NCI-H1417 treated with DMSO at 0.1 percent for 48 hours (cell line): ENCODE measurements at places on chromosomes 5 and 9.

GRCh38 chr5:88826646-88827585 is 56.1 kb downstream of the MEF2C start:
- DNase-seq = no peak

- no peak for DNase-seq
Observed at GRCh38 chr9:18857334-18857733, 175.7 kb downstream of the SAXO1 start.

DNA sequence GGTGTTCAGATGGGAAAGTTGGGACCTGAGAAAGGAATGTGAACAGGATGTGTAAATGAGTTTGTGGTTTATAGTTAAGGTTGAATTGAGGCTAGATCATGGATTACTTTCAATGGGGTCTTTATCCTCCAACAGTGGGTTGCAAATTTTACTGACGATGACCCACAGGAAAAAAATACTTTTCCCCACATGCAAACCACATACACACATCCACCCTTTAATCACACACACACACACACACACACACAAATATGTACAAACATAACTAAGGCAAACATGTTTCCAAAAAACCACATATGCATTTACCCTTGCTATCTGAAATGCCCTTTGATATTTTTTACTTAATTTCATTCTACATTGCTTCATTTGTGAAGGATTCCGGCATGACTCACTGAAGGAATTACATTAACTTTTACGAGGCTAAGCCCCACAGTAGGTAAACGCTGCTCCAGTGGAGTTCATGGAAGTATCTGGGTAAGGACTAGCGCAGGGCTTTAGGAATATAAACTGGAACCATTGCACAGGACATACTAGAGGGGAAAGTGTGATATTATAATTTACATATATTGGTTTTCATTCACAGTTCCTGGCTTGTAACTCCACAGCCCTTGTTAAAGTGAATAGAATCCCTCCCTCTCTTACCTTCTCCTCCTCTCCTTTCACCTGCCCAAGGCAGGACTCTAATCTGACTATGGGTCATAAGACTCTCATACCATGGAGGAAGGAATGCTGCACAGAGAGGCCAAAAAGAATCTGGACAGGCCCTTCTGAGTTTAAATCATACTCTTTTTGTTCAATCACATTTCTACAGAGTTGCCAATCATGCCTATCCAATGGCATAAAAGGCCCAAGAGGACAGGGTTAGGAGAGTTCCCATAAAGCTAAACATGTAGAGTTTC is 8.5 kb upstream of the SPEF2 start:
- DNase-seq = no peak

DNA sequence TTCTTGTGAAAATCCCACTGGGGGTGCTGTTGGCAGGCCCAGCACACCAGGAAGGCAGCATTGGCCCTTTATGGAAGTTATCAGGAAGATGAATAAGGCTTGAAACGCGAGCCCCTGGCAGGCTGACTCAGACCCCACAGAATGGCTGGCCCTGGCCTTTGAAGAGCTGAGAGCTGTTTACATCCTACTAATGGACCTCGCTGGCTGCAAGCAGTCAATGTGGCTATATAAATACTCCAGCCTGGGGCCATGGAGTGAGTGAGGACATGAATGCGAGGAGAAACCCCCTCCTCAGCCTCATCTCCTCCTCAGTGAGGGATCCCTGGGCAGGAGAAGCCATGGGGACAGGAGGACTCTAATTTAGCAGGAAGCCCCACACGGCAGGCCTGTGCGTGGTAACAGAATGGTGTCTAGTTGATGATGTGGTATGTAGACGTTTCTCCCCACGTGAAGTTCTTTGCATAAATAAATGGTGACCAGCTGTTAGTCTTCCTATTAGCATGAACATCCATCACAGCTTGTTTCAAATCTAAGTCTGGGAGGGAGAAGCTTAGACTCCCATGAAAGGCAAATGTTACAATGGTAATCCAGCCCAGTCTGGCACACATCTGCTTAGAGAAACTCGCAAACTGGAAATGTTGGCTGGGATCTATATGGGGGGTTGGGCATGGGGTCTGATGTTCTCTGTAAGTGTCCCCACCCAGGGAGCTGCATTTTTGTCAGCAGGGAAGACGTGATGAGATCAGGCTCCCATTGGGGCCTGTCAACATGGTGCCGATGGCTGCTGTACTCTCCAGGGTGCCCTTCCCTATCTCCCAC is 175.1 kb upstream of the PITX1 start:
- no peak for DNase-seq

DNA sequence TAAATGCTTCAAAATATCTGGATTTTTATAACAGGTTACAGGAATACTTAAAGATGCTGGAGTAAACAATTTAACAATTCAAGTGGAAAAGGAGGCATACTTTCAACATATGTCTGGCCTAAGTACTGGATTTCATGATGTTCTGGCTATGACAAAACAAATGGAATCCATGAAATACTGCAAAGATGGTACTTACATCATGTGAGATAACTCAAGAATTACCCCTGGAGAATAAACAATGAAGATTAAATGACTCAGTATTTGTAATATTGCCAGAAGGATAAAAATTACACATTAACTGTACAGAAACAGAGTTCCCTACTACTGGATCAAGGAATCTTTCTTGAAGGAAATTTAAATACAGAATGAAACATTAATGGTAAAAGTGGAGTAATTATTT is 35.6 kb downstream of the SLC30A5 start:
- DNase-seq = no peak

- DNase-seq = no peak
Observed at GRCh38 chr9:124322618-124323432, 65.1 kb downstream of the NEK6 start.

DNA sequence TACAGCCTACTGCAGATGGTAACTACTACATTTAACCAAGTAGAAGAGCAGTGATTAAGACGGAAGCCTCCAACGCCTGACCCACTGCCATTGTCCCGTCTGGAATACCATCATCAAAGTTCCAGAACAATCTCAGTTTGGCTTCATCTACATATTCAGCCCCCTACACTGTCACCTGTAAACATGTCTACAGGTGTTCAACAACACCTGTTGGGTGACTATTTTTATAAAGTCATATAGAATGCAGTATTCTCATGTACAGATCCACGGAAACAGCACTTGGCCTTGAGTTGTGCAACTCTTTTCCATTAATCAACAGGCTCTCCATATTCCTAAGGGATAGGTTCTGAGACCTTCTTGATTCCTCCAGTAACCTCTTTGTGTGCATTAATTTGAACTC is 53.3 kb upstream of the AGXT2 start:
- no peak for DNase-seq

- DNase-seq = no peak
Observed at GRCh38 chr5:79256563-79256962, 20.6 kb downstream of the JMY start.
